ENCODE measurements at places on chromosomes 12 and 14.

GRCh38 chr12:2393016-2393415, 340.2 kb downstream of the CACNA1C start:
- DNase-seq: no peak

- no peak for DNase-seq
These were observed 74.9 kb downstream of the NEDD1 start for GRCh38 chr12:96981911-96982310.

DNA sequence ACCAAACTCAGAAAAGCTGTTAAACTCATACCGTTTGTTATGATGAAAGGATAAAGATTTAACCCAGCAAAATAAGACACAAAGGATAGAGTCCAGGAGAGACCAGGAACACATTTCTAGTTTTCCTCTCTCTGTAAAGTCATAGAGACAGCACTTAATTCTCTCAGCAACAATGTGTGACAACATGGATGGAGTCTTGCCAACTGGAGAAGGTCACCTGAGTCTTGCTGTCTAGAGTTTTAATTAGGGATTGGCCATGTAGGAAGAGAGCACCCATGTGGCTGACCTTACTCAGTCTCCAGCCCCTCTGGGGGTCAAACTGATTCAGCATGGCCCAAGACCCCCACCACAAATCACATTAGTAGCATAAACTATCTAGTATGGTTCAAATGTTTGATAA, 151.0 kb upstream of the ATF7IP start:
- no peak for DNase-seq

GRCh38 chr12:5884866-5885265, 60.2 kb downstream of the ANO2 start:
- DNase-seq: no peak

- DNase-seq: no peak
These were observed 46.7 kb downstream of the GXYLT1 start for GRCh38 chr12:42097971-42098370.

DNA sequence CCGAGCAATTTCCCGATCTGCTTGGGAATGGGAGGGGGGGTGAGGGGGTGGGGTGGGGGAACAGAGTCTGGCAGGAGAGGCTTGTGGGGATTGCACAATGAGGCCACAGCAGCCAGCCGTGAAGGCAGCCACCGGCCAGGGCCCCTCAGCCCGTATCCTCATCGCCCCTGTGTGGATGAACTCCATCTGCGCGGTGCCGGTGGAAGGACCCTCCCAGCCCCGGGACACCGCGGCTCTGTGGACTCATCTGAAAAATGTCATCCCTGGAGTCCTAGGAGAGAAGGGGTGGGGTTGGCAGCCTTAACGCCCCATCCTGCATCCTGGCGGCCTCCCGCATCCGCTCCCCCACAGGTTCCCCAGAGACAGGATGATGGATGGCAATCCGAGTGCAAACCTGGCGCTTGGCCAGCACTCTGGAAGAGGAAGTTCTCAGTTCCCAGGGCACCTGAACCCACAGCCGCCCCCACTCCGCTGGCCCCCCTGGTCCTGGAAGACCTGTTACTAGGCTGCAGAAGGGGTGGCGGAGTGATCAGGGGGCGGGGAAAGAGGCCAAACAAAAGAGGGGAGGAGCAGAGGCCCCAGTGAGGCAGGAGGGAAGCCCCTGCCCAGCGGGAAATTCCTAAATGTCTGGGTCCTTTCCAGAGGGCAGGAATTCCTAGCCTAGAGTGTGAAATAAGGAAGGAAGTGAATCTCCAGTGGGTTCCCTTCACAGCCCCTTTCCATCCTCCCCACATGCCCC, 1.2 kb upstream of the TNFAIP2 start:
- peak; percentile 56 for DNase-seq

DNA sequence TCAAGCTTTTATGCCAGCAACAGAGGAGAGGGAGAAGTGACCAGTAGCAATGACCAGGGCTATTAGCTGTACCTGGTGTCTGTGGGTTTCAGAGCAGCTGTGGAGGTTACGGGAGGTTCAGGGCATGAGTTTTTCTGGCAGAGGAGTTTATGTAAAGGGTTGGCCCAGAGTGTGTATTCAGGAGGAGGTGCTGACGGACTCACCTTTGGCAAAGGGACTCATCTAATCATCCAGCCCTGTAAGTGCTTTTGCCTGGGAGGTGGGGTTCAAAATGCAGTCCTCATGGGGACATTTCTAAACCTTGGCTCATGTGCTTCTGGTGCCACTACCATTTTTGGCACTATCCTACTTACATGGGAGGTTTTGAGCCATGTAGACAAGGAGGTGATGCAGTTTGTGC, 95.3 kb downstream of the DAD1 start:
- no peak for DNase-seq

DNA sequence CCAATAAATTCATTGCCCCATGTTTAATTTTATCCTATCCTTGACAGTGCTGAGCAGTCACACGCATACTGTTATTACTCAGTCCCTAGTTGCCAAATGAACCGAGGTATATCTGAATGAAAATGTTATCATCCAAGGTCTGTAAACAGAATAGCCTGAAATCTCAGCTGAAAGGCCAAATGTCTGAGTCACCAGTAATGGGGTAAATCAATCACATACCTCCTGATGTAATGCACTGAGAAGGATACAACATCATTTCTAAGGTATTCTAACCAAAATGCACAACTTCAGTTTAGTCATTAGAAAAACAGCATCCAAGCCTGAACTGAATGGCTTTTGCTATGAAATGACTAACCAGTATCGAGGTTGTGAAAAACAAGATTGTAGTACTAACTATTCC, 228.6 kb downstream of the DPF3 start:
- no peak for DNase-seq

DNA sequence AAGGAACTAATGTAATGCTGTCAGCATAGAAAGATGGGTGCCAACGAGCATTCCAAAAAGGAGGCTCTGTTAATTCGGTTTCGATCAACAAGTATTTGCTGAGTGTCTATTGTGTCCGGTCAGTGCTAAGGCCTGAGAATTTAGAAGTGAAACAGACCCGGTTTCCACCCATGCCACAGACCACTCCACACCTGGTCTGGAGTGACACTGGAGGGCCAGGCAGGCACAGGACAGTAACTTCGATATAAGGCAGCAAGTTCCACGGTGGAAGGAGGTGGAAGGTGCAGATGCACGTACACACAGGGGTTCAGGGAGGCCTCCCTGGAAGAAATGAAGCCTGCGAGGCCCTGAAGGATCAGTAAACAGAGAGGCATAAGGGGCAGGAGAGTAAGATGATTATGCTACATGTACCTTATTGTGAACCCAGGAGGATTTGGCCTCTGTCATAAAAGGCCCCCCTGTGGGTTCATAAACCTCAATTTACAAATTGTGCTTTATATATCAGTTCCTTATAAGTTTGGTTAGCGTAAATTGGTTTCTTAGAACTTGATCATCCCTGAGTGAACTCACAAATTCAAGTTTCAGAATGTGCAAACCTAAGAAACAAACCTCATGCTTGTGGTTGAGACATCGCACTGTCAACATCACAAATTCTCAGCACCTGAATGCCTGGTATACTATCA, 25.9 kb downstream of the SSH1 start:
- no peak for DNase-seq

GRCh38 chr14:90272523-90272922, 16.2 kb downstream of the PSMC1 start:
- no peak for DNase-seq

All from iPS-NIHi11 (cell line).